ENCODE measurements at places on chromosomes 5 and 9.

DNA sequence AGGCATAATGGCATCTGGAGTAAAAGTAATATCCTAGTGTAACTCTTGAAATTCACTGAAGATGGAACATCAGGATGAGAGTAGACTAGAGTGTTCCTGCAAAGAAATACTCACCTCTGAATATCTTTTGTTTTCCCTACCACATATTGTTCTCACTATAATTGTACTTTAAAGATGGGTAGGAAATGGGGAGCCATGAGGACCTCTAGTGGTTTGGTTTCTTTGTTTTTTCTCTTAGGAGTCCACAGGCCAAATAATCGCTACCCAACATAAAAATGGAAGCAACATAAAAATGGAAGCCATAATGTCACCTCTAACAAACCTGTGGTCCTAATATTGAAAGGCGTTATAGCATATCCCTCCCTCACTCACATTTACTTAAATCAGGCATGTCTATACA is 2375.8 kb downstream of the MAT2B start:
- DNase-seq: no peak

- DNase-seq: no peak
Observed at GRCh38 chr5:120413686-120414085, 50.4 kb upstream of the PRR16 start.

DNA sequence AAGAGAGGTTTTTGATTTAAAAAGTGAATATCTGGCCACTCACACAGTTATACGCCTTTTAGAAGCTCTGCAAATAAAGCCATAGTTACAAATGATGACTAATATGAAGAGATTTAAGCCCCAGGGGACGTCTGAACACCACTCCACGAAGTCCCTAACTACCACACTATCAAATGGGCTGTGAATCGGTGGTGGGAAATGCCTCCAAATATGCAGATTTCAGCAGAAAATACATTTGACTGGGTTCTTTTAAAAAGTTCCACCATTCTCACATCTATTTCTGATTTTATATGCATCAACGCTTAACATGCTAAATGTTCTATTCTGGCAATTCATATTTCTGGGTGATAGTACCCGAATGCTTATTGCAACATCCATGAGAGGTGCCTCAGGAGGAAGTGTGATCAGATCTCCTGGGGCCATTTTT is 22.5 kb downstream of the TICAM2 start:
- no peak for DNase-seq

- no peak for DNase-seq
Observed at GRCh38 chr5:141816598-141817399, 61.4 kb downstream of the PCDH1 start.

DNA sequence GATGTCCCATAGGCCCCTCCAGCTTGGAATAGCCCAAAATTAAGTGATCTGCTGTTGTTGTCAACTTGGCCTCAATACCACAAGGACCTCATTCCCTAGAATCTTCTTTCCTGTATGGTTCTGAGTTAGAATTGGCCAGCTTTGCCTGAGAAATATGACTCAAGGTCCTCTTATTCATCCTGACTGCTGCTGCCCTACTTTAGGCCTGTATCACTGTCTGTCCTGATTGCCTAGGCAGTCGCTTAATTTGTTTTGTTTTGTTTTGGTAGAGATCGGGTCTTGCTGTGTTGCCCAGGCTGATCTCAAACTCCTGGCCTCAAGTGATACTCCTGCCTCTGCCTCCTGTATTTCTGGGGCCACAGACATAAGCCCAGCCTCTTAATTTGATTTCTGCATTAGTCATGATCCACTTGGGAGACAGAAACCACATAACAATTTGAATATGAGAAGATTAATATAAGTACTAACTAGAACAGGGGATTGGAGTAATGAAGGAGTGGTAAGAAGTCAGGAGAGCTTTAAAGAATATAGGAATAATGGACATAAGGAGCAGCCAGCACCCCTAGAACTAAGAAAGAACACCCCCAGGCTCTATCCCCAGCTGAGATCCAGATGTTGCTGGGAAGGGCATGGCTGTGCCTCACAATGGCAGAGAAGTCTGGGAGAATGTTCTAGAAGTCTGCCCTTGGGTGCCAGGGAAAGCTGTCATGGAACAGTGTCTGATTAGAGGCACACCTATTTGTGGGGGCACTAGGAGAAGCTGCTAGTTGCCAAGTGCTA is 4.6 kb downstream of the TEX53 start:
- no peak for DNase-seq

DNA sequence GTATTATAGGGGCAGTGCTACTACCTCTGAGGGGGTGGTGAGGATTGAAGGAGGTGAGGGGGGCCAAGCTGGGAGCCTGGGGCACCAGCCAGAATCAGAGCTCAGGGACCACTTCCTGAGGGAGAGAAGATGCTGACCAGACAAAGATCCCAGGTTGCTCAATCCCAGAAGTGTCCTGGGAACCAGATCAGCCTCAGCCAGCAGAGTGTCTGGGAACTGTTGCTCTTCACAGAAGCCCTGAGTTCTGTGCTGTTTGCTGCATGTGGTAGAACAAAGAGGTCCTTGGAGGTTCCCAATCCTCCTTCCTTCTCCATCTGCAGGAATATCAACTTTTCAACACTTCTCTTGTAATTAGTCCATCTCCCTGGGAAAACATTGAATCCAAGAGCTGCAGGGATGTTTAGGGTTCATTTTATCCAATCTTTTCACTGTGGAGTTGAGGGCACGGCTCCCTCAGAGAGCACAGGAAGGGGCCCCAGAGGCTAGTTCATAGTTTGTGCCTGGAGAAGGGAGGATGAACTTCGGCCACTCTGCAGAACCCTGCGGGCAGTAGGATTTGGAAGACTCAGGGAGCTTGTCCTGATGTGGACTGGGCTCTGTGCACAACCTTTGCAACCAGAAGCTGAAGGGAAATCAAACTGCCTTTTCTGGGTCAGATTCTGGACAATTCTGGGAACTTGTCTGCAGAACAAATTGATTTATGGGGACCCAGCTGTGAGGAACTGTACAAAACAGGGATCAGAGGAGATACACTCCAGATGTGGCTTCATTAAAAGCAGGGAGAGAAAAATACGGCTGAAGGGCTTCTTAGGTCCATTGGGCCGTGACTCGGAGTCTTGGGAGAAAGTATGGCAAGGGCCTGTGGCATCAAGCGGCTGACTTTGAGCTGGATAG is 57.1 kb downstream of the GALNT12 start:
- DNase-seq: no peak

DNA sequence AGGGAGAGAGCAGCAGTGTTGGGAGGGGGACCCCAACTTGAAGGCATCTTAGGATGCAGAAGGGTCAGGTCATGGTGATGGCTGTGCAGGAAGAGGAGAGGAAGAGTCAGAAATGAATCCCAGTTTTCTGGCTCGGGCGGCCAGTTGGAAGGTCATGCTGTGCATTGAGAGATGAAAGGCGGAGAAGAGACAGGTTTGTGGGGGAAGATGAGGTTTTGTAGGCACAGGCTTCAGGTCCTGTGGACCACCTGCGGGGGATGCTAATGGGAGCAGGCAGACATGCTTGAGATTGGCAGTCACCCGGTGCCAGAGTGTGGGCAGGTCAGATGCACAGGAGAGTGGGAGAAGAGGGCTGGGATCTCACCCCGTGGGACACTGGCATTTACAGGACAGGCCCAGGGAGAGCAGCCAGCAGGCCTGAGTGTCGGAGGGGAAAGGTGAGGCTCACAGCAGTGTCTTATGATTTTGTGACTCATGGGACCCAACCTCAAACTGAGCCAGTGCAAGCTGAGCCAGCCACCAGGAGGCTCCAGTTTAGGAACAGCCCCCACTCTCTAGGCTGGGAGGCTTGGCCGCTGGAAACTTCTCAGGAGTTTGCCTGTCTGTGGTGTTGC is 17.5 kb downstream of the STXBP1 start:
- DNase-seq: no peak

GRCh38 chr5:59586841-59587240 is 306.7 kb downstream of the PDE4D start:
- DNase-seq: no peak

DNA sequence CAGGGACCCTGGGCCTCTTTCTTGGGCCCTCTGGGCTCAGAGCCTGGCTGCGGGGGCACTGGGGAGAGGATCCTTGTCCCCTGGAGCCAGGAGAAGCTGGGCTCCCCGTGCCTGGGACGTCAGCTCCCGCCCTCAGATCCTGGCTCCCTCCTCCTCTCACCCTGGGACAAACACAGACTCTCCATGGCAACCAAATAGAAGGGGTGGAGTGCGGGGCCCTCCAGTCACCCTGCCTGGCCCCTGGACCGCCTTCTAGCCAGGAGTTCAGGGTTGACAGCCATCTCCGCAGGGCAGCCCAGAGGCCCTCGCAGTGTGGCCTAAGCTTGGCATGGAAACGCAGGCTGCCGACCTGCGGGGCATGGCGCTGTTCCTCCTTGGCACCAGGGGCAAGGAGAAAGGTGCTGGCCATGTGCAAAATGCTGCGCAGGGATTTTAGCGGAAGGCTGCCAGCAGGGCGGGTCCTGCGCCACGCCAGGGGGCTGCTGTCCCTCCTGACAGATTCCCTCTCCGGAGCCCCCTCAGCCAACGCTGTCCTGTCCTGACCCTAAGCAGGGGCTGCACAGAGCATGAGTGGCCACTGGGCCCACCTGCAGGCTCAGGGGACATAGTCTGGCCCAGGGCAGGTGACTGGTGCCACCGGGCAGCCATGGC is 1.0 kb downstream of the ZDHHC11 start:
- no peak for DNase-seq

DNA sequence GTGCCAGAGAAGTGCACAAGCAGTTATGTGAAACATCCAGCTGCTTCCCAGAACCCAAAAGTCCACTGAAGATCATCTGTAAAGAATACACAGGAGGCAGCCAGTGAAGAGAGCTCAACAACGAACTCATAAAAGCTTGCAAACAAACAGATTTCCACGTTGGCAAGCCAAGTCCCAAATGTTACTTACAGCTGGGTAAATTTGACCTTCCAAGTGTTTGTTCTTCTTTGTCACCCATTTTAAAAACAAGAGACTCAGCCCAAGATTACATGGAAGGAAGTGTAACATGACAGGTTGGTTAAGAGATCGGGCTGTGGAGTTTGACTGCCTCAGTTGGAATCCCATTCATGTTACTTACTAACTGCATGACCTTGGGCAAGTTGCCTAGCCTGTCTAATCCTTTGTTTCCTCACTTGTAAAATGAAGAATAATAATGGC is 174.9 kb upstream of the PAPPA start:
- DNase-seq: no peak

DNA sequence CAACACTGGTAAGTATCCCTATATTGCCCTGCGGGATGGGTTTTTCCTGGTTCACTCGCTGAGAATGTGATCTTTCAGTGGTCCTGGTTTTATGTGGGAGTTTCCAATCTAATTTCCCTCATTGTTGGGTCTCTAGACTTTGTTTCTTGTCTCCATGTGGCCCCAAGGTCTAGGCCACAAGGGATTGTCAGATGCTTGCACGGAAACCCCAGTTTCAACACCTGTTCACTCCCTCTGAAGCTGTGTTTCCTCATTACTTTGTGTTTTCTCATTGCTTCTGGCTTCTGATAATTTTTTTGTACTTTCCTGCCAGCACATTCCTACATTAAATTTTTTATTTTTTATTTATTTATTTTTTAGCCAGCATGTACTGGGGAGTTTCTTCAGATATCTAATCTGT is 191.5 kb downstream of the TTLL11 start:
- DNase-seq: no peak

DNA sequence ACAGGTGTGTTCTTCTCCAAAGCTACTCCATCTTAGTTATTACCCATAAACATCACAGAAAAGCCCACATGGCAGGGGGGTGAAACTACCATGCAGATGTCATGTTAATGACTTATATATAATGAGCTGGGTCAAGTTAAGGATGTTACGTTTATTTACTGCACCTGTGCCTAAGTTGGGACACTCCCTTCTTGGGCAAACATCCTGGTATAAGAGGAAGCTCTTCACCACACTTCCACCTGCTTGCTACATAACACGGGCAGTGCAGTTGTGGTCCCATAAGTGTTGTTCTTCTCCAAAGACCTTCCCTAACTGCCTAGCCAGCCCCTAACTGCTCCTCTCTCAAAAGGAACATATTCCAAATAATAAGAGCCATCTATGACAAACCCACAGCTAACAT is 9.3 kb upstream of the ZCCHC9 start:
- DNase-seq: no peak

DNA sequence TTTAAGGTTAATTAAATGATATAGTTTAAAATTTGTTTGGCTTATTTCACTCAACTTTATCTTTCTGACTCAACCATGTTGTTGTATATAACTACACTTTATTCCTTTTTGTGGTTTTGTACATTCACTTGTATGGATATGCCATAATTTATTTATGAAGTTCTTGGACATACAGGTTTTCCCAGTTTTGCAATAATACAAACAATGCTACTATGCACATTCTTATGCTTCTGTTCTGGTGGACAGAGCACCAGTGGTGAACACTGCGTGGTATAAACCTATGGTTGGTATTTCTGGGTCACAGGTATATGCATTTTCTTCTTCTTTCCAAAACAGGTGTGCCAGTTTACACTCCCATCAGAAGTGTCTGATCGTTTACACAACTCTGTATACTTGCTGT is 35.7 kb upstream of the TRIM14 start:
- no peak for DNase-seq

GRCh38 chr5:111068213-111068612 is 3.3 kb upstream of the TSLP start:
- DNase-seq: no peak

- no peak for DNase-seq
Observed at GRCh38 chr9:95284162-95285080, 33.1 kb downstream of the FANCC start.

DNA sequence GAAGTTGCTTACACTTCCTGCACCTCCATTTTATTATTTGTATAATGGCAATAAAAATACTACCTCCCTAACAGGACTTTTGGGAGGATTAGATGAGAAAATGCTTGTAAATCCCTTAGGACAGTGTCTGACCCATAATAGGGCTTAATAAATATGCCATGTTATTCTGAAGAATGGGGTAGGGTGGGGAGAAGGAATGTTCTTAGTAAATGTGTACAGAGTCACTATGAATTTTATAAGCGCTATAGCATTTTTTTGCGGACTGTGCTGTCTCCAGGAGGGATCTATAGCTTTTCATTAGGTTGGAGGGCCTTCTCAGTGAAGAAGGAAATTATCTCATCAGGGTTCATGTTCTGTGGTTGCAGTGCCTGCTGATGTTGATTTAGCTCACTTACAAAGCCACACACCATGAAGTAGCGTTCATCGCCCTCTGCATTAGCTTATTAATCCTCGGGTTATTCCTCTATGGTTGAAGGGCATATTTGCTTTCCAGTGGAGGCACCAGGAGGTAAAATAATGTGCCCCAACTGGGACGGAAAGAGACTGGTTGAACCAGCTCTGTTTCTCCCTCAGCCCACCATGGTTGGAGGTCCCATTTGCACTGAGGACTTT is 497.1 kb downstream of the ARHGEF28 start:
- DNase-seq: no peak

Data from stimulated activated CD8-positive, alpha-beta memory T cell treated with anti-CD3 and anti-CD28 coated beads, Interleukin-2, amount 100 ng/mL, for 1 hour (primary cell).